AML-193 (cell line): ENCODE measurements at places on chromosomes 6 and 20.
A peak's percentile ranks its signal among the peaks of the same experiment; 100 is the strongest.

DNA sequence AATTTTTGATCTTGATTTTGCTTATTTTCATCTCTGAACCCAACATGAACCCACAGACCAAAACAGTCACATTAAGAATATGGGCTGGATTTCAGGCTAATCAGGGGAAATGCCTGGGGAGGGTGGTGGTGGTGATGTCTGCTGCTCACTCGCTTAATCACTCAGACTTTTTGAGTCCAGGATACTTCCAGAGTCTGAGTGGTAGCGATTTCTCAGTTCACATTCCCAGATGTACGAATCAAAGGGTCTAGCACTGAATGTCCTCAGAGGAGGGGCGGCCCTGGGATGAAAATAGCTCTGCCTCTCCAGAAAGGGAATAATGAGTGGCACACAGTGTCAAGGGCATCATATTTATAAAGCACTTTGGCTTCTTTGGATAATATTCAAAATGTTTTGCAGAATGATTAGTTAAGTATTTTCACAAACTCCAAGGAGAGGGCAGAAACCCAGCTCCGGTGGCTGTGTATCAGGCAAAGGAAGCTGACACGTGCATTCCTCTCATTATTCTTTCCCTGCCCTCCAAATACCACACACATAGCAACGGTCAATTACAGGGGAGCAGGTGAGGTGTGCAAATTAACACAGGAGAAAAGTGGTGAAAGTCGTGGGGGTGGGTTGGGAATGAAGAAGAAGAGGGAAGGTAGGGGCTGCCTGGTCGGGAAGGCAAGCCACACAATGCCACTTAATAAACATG lies 345.2 kb upstream of the RSPO3 start:
- DNase-seq, result no peak

- DNase-seq, result no peak
Observed at GRCh38 chr6:150765067-150765764, 100.3 kb upstream of the MTHFD1L start.

- no peak for DNase-seq
Observed at GRCh38 chr20:14761903-14762302, 424.5 kb upstream of the FLRT3 start.

DNA sequence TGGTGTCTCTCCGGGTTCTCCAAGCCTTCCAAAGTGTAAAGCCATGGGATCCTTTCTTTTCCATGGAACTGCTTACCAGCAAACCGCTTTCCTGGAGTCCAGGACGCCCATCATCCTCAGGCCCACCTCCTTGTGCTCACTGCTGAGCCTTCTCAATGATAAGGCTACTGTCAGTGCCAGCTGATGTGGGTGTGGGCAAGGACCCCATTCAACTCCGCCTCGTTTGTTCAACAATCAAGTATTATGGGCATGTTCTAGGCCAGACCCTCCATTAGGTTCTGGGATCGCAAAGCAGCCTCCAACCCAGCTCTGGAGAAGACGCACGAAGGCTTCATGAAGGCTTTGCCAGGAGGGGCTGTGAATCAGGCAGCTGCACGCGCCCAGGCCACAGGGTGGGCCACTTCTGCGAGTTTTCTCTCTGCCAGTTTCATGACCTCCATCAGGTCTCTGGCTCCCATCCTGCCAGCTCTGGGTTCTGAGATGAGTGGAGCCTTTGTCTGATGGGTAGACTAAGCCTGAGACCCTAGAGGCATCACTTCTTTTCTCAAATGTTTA lies 177.1 kb downstream of the MRPL14 start:
- no peak for DNase-seq

- no peak for DNase-seq
Observed at GRCh38 chr6:53335224-53335994, 13.3 kb downstream of the ELOVL5 start.

DNA sequence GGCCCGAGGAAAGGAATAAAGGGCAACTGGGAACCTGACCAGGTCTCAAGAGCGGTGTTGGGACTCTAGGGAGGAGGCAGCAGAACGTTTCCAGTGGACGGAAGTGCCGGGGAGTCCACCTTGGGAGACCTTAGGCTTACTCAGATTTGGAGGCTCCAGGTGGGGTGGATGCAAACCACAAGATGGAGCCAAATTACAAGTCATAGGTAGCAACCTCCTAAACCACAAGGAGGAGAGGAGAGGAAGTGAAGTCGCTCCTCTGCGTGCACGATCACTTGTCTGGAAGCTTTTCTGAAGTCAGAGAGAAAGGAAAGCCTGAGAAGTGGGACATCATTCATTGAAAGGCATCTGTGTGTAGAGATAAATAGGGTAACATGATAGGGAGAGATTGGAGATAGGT lies 9.3 kb downstream of the HLA-DOA start:
- DNase-seq, result no peak

GRCh38 chr20:12331236-12331635 lies 413.5 kb downstream of the BTBD3 start:
- no peak for DNase-seq

- DNase-seq, result no peak
Observed at GRCh38 chr20:58199469-58199868, 29.0 kb downstream of the ANKRD60 start.

DNA sequence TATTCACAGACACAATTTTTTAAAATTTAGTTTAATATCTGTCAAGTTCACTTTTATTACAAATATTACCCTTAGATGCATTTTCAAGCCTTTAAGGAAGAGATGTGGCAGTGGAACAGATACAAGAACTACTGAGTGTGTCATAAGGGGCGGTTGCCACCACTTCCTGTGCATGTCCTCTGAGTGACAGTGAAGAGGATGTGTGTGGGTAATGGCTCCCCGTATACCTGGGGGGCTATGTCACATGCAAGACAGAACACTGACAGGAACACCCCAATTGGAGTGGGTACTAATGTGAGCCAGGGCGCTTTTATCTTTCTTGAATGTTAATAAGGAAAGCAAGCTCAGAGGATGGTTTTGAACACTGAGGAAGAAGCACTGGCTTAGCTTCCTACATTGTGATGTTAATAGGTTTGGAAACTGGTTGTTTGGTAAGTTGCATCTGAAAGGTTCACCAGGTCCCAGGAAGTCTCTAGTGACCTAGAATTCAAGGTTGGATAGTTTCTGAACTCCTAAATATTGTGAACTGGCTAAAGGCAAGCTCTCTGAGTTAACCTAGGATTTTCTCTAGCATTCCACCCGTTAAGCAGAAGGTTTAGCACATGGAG lies 83.4 kb upstream of the ASF1A start:
- DNase-seq, result peak; percentile 84

DNA sequence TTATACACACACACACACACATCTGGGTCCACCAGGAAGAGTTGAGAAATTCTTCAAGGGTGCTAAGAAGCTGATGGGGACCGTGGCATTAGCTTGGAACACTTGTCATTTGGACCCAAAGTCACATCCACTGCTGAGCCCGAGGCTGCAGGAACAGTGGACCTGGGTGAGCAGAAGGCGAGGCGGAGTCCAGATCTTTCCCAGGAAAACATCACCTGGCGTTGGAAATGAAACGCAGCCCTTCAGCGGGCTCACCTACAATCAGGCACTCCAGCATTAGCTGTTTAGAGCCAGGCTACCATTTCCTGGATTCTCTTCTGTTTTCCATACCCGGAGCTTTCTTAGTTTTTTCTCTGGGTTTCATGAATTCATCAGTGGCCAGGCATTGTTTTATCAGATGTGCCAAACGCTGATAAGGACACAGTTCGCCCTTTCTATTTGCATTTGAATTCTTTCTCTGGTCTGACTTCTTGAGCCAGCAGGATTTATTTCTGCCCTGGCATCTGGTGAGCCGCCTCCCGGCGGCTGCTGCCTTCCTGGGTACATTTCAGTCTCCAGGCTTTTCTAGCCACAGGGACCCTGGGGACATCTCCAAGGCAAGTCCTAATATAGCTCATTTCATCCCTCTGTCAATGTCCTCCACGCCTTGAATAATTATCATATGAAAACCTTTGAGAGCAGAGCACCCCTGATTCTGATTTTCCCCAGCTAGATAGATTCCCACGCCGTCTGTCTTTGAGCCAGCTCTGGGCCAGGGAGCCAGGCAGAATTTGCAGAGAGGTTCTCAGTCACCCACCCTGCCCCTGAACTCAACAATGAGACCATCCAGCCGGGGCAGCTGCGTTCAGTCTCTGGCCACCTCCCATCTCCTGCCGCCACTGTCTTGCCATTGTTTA lies 170.9 kb downstream of the TTLL2 start:
- DNase-seq, result no peak

- no peak for DNase-seq
Observed at GRCh38 chr6:53585208-53585900, 40.5 kb upstream of the GCLC start.

DNA sequence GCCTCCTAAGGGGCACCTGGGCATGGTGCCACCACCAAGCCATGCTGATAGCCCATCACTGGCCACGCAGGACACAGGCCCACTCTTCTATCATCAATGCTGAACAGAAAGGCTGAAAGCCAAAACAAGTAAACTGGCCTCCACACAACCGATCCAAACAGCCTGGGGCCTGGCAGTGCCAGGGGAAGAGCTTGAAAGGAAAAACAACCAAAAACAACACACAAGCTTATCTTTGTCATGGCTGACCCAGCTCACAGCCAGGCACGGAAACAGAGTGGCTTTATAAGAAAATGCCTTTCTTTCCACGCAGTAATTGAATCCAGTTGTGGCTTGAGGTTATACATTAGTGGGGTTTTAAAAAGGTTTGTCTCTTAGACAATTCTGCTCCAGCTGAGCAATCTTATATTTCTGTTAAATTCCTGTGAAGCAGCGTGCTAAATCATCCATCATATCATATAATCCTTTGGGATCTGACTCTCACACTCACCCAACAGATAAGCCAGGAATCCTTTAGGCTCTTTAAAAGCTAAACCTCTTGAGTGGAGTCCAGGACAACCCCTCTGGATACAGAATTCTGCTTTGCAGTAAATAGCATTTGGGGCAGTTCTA lies 65.4 kb upstream of the SLC22A16 start:
- DNase-seq, result no peak

GRCh38 chr6:31368461-31368860 lies 11.5 kb upstream of the HLA-B start:
- DNase-seq, result no peak

- DNase-seq, result no peak
Observed at GRCh38 chr6:12814015-12814414, 97.4 kb downstream of the PHACTR1 start.

- DNase-seq, result no peak
Observed at GRCh38 chr6:122412001-122412400, 12.5 kb downstream of the HSF2 start.

- DNase-seq, result peak; percentile 75
Observed at GRCh38 chr6:108565091-108565766, 4.5 kb downstream of the FOXO3 start.

DNA sequence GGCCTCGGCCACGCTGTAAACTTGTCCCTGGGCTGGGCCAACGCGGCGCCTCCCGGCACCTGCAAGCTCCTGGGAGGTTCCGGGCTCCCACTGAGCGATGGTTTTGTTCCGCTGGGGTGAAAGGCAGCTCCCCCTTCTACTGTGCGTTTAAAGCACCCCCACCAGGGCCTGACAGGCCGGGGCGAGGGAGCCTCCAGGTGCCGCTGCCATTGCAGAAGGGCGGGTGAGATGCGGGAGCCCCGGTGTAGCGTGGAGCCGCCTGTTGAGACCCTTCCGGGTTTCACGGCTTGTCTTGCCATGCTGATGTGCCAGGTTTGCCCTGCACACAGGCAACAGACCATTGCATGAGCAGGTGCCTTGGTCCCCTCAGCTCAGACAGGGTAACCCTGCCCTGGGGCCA lies 2.9 kb downstream of the COL20A1 start:
- DNase-seq, result no peak

GRCh38 chr6:166056637-166057036 lies 111.0 kb downstream of the TBXT start:
- DNase-seq, result no peak

DNA sequence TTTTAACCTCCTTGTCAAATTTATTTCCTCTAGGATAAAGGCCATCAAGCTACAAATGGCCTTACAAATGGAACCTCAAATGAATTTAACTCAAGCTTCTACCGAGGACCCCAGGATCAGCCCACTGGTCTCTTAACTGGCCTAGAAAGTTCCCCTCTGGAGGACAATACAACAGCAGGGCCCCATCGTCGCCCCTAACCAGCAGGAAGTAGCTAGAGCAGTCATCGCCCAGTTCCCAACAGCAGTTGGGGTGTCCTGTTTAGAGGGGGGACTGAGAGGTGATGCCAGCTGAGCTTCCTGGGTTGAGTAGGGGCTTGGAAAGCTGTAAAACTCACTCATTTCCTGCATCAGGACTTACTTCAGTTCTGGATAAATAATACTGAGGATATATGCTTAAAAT lies 25.6 kb downstream of the CEP85L start:
- no peak for DNase-seq

DNA sequence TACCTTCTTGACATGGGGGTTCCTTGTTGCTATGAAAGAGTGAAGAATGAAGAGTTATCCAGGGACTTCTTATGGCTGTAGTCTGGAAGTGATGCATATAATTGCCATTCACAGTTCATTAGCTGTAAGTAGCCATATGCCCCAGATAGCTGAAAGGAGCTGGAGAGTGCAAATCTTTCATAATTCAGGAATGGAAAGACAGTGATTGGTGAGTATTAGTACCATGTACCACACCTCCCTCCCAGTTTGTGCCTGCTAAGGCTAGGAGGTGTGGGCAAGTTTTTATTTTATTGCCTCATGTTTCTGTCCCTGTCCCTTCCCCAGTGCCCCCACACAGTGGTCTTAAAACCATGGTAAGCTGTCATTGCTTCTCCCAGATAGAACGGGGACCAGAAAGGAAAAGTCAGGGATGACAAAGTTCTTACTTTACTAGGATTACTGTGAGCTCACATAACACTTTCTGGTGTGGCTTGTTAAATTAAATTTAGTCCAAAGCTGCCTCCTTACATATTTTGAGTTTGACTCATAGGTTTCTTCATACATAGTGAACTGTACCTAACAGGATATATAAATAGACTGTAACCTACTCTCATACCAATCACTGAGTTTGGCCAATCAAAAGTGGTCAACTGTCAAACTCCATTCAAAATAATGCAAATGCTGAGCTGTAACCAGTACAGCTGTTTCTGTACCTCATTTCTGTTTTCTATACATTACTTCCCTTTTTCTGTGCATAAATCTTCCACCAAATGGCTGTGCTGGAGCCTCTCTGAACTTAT lies 119.4 kb downstream of the RFPL4B start:
- no peak for DNase-seq

DNA sequence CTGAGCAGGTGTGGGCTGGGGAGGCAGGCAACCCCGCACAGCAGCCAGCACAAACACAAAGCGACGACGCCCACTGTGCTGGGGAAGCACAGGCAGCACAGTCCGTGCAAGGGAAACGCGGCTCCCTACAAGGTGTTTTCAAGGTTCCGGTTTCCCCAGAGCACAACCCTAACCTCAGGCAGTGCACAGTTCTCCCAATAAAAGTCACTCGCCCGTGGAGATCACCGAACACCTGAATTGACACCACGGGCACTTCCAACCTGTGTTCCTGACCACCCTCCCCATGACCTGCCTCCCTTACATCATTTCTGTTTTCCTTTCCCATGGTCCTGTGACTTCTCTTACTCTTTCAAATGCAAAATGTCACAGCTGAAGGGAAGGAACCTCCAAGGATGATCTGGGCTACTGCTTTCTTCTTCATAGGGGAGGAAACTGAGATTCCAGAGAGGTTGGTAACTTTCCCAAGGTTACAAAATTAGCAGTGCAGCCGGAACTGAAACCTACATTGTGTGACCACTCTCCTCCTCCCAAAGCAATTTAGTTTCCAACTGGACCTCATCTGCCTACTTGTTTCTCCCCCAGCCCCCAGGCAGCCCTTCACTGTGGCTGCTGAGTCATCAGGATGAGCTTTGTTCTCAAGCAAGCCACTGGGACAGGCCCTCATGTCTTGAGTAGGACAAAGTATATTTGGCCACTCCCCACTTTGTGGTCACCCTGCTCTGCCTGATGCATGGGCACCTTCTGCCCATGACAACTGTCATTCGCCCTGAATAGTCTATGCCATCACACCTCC lies 125.3 kb downstream of the ATXN1 start:
- no peak for DNase-seq

GRCh38 chr20:46826343-46826984 lies 68.2 kb upstream of the EYA2 start:
- no peak for DNase-seq
